ENCODE measurements at places on chromosomes 2 and 18.

DNA sequence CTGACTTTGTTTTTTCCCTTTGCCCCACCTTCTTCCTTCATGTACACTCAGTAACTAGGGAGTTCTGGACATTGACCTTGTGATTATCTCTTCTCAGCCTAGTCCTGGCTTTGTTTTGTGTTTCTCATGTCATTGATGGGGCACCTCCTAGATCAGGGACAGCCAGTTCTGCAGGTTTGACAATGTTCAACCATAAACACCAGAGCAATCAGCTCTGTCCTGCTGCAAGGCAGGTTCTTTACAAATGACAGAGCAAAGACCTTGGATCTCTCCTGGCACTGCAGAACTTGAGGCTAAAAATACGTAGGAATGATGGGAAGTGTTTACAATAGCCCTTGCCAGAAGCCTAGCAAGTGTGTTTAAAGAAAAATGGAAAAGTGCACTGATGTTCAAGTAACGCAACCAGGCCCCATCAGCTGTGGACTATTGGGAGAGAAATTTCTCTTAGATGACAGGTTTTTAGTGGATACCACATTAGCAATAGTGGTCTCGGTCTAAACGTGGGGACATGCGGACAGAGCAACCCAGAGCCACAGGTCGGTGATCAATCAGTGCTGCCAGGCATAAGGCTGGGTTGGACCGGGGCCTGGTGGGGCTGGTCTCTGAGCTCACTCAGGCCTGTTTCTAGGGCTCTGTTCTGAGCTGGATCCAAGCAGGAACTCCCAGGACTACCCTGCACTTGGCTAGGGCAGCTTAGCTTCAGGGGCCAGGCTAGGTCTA, 76.8 kb downstream of the SOWAHC start:
- DNase-seq: no peak

DNA sequence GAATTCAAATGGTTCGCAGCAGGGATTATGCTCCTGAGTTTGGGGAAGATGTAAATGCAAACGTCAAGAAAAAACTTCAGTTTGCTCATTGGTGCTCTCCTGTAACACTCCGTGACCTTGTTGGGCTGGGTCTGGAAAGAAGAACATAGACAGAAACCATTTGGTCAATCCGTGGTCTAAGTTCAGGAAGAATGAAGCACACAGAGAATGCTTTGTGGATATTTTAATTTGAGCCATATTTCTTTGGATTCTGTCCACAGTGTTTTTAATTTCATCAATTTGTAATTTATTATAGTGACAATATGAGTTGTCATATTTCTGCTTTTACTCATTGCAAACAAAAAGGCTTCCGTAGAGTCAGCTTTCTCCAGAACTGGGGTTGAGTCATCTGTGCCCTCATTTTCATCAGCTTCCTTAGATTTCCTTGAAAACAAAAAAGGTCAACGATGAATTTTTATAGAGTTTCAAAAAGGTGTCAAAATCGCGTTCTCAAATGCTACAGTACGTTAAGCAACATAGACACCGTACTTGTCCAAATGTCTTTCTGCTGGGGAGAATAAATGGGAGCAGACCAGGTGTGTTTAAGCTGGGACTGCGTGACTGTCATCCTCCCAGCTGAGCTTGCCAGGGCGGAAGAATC, 606.4 kb downstream of the RNF144A start:
- DNase-seq: no peak

- DNase-seq: no peak
Observed at GRCh38 chr2:169776252-169776761, 22.4 kb upstream of the SSB start.

DNA sequence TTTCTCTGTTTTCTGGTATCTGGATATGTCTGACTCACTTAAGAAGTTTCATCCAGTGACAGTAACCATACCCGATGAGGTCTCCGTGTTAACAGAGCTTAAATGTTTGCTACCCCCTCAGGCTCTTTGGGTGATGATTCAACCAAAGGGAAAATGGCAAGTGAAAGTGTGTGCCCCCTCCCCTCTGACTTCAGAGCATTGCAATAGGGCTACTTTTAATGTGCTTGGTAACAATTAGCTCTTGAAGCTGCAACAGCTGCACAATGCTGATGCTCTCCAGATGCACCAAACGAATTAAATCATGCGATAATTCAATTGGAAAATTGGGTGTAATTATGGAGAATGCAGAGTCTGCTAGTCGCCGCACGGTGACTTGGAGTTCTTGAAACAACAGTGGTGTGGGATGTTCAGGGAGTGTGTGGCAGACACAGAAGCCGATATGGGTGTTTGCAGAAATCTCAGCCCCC, 270.7 kb downstream of the ALK start:
- DNase-seq: no peak

- no peak for DNase-seq
Observed at GRCh38 chr2:141968433-141968832, 162.4 kb downstream of the LRP1B start.

GRCh38 chr18:39886136-39886535, 2068.9 kb upstream of the PIK3C3 start:
- DNase-seq: no peak

DNA sequence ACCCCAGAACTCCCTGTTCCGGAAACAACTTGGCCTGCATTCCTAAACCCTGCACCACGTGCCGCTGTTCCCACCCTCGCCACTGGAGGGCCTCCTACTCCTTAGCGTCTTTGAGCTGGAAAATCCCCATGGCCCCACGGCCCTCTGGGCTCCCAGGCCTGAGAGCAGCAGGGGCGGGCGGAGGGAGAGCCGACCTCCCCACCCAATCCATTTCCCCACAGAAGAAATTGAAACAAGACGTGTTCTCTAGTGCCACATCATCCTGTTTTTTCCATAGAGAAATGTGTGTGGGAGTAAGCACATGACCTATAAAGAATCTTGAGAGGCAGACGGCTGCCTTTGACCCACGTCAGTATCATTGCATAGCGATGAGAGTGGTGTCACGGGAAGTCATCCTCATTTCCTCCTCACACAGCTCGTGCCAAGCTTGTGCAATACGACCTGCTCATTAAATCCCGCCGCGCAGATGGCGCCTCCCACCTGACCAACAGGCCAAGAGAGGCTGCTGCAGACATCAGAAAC, 79.2 kb downstream of the LAMA1 start:
- peak; percentile 65 for DNase-seq

GRCh38 chr2:105888625-105889024, 143.9 kb downstream of the NCK2 start:
- peak; percentile 15 for DNase-seq

DNA sequence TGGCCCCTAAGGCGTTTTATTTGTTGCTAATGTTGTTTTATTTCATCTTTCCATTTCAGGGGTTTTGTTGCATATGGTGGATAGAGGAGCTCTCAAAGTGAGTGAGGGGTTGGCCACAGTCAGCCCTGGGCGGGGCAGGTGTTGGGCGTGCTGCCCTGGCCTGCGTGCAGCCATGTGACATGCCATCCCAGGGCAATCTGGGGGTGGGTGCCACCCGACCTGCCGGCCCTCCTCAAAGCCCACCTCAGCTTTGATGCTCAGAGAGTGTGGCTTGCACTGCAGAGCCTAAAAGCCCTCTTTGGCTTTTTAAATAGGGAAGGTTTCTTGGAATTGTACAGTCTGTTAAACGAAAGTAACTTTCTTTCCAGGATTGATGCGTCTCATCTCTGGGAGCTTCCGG, 18.4 kb downstream of the TSHZ1 start:
- no peak for DNase-seq

DNA sequence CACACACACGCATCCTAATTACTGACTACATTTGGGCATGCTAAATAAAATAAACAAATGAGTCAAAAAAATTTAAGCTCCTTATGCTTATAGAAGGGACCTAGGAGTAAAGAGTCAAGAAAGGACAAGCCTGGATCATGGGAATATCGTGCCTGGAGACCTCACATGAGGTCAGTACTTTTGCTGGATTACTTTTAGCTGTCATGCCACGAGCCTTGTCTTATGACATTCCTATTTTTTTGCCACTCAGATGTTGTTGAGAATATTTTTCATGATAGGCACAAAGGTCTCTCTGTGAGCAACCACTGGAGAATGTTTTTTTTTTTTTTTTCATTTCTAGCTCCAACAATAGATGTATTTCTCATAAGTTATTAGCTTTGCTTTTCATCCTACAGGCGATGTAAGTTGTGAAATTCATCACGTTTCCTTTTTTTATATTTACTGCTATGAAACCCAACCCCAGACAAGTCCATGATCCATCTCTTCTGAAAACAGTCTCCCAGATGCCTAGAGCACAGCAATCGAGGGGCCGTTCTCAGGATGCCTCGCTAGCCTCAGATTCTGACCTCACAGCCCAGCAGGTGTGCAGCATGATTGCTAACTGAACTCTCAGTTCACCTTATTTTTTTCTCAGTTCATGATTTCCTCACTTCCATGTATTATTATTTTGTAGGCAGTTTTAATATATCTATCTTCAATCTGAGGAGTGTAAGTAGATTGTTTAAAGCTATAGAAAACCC, 464.5 kb downstream of the IRS1 start:
- DNase-seq: no peak

- DNase-seq: no peak
Observed at GRCh38 chr2:113227290-113227689, 51.4 kb downstream of the PAX8 start.

DNA sequence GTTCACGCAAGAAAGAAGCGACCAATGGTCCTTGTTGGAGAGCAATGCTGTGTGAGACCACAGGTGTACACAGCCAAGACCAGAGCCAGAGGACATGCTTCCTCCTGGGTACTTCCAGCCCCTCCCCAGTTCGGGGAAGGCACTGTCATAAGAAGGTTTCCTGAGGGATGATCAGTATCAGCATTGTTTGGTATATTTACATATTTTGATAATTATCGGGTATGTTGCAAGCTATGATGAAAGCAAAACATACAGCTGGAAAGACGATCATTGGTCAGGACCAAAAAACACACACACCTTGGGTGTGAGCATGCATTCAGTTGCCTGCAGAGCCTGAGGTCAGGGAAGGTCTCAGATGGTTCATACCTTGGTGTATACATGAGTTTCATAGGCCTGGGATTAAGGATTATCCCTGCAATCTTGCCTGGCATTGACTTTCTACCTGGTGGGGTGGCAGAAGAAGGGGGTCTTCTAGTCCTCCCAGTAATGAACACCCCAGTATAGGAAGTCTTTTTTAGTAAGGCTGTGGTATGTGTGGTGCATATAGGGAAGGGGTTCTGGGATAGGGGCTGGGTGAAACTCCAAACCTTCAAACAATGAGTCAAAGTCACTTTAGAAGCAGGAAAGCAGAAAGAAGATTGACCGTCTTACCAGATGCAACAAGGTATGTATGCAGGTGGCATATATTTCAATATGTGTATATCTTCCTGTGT, 2.9 kb downstream of the SERPINB2 start:
- no peak for DNase-seq

GRCh38 chr2:194301946-194302345, 1355.1 kb upstream of the SLC39A10 start:
- DNase-seq: no peak

DNA sequence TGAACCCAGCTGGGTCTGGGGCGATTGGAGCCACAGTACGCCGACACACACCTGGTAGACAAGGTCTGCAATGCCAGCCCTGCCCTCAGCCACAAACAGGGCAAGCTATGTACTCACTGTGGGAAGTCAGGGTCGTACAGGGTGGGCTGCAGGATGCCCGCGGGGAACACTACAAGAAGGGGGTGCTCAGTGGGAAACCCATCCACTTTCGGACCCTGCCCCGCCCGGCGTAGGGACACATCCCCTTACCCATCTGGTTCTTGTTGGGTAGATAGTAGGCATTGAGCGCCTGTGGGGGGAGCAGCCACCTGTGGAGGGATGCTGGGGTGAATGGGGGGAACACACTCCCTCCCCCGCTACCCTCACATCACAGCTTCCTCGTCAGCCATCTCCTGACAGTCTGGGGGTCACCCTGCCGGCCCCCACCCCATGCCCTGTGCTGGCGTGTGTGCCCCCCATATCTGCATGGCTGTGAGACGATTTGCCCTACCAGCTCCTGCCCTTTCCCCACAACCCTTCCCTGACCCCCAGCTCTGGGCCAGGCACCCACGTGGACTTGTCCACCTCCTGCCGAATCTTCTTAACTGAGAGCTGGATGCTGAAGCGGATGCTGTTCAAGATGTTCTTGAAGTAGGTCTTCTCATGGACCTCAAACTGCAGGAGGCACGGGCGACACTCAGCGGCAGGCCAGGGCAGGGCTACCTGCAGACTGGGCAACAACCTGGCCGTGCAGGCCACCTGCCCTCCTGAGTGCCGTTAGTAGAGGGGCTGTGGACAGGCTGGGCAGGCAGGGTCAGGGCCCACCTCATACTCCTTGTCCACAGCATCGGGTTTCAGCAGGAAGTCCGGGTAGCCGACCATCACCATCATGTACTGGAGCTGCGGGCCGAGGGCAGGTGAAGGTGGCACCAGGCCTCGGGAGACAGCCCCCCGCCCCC, 5.1 kb downstream of the ECEL1 start:
- DNase-seq: no peak
